ENCODE measurements at places on chromosomes 11 and 22.

DNA sequence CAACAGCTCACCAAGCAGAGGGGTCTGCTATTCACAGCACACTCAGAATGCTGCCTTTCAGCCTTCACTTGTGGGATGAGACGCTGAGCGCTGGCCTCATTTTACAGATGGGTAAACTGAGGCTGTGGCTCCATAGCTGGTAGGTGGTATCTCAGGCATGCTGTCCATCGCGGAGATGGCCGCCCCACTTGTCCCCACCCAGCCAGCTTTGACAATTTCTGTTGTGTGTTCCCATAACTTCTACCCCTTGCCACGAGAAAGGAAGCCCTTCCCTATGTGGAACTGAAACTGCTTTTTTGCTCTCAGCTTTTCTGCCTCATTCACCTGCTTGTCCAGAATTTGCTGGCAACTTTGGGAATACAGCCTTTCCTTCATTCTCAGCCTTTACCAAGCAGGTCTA, 36.1 kb upstream of the NNMT start:
- H3K4me3 ChIP-seq, result no peak overlapping the region
- peaks cover 53% of the 10 kb centered on the region for H3K4me1 ChIP-seq
- DNase-seq, result no peak
- H3K27me3 ChIP-seq, result no peaks in the 10 kb centered on the region
- no peak overlapping the region for H3K27ac ChIP-seq

DNA sequence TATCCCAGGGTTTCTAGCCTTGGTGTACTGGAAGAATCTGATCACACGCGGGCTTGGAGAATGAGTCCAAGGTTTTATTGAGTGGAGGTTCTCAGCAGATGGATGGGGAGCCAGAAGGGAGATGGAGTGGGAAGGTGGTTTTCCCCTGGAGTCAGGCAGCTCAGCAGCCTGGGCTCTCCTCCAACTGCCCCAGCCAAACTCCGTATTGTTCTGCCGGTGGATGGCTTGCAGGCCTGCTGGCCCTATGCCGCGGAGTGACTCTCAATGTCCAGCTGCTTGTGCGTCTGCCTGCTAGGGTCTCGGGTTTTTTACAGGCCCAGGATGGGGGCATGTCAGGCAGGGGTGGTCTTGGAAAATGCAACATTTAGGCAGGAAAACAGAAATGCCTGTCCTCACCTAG, 162.4 kb upstream of the LMO1 start:
- no peak for DNase-seq
- H3K27me3 ChIP-seq, result no peaks in the 10 kb centered on the region
- no peaks in the 10 kb centered on the region for H3K36me3 ChIP-seq
- no peak overlapping the region for H3K27ac ChIP-seq

- H3K27ac ChIP-seq, result no peak overlapping the region
- H3K27me3 ChIP-seq, result no peaks in the 10 kb centered on the region
- H3K4me3 ChIP-seq, result no peak overlapping the region
- DNase-seq, result no peak
Observed at GRCh38 chr11:93545566-93545965, 2.4 kb upstream of the SMCO4 start.

GRCh38 chr11:2837096-2837601, 48.4 kb downstream of the CDKN1C start:
- no peaks in the 10 kb centered on the region for H3K27me3 ChIP-seq
- H3K4me3 ChIP-seq, result no peak overlapping the region
- no peaks in the 10 kb centered on the region for H3K4me1 ChIP-seq
- no peaks in the 10 kb centered on the region for H3K36me3 ChIP-seq
- no peak overlapping the region for H3K27ac ChIP-seq

- H3K27ac ChIP-seq, result no peak overlapping the region
- no peaks in the 10 kb centered on the region for H3K36me3 ChIP-seq
- no peak overlapping the region for H3K4me3 ChIP-seq
- H3K4me1 ChIP-seq, result no peaks in the 10 kb centered on the region
- no peak for DNase-seq
Observed at GRCh38 chr11:28619846-28620540, 511.8 kb downstream of the METTL15 start.

GRCh38 chr11:6650104-6650503, 5.5 kb downstream of the DCHS1 start:
- H3K27me3 ChIP-seq, result no peaks in the 10 kb centered on the region
- H3K4me1 ChIP-seq, result peaks cover 6% of the 10 kb centered on the region

- H3K27ac ChIP-seq, result no peak overlapping the region
- DNase-seq, result no peak
- no peaks in the 10 kb centered on the region for H3K36me3 ChIP-seq
Observed at GRCh38 chr11:95388086-95388485, 157.1 kb upstream of the SESN3 start.

GRCh38 chr11:95143106-95143681, 53.5 kb downstream of the ENDOD1 start:
- DNase-seq, result no peak
- H3K4me3 ChIP-seq, result no peak overlapping the region
